ENCODE measurements at places on chromosomes 5 and 9.

GRCh38 chr5:62790348-62790747 is 211.7 kb downstream of the LRRC70 start:
- DNase-seq, result no peak

DNA sequence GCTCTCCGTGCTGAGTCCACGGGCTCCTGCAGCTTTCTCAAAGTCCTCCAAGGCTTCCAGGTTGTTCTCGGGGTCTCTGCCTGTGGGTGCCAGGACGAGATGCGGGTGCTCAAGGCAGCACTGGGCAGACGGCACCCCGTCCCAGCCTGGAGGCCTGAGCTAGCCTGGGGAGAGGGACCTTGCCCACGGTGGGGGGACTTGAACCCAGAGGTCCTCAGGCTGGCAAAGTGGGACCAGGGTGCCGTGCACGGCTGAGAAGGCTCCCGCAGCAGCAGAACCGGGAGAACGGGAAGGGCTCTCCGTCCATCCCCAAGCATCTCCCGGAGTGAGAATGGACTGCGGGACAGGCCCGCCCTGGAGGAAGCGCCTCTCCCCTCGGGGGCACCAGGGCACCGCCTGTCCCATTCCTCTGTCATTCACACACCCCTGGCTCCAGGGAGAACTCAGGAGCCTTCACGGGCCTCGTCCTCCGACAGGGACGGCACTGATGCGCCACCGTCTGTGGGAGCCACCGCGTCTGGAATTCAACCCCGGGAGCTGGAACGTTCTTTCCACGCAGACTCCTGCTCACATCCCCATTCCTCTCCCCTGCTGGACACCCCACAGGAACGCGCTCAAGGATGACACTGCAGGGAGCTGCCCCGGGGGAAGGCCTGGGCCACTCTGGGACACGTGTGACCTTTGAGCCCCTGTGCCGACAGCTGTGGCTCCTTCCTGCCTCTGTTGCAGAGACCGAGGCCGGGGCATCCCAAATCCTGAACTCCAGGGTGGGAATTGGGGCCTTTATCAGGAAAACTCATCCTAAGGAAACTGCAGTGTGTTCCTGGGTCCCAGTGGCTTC is 16.3 kb upstream of the OBP2B start:
- DNase-seq, result no peak

- no peak for DNase-seq
These were observed 85.6 kb downstream of the FBXW11 start for GRCh38 chr5:171920765-171921391.

GRCh38 chr9:137676998-137677397 is 58.2 kb downstream of the EHMT1 start:
- DNase-seq, result no peak

DNA sequence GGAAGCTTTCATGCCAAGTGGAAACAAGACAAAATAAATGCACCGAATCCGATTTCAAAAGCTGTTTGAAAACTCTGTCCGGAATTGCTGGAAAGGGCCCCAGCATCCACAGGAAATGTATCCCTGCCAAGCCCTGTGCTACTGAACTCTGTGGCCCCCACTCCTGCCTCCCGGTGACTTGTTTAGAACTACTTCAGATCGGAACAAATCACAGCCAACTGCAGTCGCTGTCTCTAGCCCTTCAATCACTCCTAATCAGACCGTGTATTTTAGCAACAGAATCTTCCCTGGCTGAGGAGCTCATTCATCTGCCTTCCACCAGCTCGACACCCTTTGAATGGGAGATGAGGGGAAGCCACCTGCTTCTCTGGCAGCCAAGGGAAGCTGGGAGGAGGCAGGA is 94.1 kb downstream of the KCNIP1 start:
- no peak for DNase-seq

DNA sequence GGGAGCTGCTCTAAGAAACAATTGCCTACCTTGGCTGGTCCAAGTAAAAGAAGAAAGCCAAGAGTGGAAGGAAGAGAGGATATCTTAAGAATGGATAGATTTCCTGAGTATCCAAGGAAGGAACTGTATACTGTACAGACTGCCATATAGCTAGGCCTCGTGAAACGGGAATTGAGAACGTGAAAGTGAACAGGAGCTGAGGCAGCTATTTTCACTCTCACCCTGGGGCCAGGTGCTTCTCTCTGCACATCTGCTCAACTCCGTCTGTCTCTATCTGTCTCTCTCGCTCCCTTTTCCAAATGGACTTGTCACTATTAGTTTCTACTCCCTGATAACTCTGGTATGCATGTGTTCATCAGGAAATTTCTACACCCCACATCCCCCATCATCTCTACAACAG is 35.9 kb upstream of the TESK1 start:
- no peak for DNase-seq

DNA sequence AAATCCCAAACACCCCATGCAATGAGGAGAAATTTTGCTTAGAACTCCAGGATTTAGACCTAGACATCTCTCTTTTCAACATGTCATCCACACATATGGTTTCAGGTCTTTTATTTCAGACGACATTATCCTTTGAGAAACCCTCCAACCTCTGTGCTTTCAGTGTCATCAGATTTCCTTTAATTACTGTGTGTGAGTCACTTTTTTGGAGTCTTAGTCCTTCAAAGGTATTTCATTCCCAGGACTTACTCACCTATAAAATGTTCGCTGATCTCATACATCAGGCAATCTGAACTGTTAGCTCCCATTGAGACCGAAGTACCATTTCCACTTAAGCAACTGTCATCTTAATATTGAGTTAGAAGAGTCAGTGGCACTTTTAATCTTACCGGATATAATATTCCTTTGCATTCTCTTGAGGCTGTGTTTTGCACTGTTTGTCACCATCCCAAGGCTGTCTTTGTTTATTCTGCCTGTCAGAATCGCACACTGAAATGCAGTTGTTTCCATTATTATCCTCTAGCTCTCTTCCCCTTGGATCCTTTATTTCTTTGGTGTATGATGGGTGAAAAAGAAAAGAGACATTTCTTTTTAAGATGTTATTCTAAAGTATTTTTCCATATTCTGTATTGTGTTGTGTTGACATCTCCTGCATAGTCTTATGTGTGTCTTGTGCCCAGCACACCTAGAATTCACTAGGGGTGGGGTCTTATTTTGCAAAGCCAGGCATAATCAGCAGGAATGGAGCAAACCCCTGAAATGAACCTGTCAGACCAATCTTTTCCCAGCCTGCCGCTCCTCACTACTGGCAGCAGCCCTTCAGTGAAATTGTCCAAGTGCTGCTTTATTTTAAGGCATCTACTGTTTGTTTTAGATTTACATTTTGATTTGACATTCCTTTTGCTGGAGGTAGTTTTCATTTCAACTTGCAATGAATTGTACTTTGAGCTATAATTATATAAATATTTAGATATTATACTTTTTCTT is 155.4 kb downstream of the PAM start:
- DNase-seq, result no peak

DNA sequence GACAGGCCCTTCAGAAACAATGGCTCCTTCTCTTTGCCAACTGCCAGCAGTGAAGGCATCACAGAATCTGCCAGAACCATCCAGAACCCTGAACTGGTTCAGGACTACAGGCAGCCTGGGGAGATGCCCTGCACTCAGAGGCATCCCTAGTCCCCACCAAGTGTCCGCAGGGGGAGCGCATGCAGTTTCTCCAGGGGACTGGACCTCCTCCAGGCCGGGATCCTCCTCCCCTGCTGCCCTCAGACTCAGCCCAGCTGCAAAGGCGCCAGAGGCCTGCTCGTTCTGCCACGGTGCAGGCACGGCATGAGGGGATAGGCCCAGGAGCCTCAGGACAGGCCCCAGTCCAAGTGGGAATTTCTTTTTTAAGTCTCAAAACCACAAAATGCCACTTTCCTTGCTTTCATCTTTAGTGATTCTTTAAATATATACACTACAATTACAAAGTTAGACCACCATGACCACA is 72.0 kb downstream of the SEMA4D start:
- DNase-seq, result no peak

DNA sequence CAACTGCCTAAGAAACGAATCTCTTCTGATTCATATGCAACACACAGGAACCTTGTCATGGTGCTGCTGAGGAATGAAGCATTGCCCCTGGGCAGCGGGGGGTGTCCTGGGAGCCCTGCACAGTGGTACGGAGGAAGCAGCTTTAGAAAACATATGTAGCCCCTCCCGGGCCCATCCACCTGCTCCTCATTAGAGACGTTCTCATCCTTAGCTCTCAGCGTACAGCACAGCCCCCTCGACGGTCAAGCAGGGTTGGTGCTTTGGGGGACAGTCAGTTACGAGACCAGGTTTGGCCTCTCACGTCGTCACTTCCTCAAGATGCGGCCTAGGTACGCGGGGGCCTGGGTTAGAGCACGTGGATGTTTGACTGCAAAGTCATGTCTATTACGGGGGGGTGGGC is 28.4 kb upstream of the LAMC3 start:
- DNase-seq, result no peak

DNA sequence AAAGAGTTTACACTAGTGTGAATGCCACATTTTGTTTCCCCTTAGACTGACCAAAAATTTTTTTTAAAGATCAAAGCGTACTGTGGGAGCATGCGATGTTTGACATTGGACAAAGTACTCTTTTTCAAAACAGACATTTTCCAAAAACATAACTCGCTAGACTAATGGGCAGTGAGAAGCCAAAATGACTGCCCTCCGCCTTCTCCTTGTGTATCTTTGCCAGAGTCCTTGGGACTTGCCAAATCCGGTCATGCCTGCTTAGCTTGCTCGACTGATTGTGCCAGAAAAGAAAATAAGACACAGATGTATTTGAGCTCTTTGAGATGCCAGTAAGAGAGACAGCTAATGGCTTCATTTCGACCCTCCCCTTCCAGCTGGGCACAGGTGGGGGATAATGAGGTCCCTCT is 157.5 kb downstream of the MAPKAP1 start:
- DNase-seq, result no peak

GRCh38 chr9:117101008-117101407 is 313.8 kb downstream of the ASTN2 start:
- no peak for DNase-seq

DNA sequence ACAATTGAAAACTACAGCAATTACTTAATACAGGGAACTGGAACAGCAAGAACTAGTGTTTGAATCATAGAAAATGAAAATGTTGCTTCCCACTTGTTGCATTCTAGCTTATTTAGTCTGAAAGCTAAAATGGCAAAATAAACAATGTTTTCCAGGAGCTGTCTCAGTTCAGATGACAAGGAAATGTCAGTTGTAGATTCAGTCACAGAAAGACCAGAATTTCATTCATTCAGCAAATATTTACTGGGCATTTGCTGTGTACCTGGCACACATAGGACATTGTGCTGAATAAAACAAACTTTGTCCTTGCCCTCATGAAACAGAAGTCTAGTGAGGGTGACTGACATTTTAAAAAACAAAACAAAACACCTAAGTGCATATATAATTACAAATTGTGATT is 41.5 kb downstream of the GCNT4 start:
- no peak for DNase-seq

DNA sequence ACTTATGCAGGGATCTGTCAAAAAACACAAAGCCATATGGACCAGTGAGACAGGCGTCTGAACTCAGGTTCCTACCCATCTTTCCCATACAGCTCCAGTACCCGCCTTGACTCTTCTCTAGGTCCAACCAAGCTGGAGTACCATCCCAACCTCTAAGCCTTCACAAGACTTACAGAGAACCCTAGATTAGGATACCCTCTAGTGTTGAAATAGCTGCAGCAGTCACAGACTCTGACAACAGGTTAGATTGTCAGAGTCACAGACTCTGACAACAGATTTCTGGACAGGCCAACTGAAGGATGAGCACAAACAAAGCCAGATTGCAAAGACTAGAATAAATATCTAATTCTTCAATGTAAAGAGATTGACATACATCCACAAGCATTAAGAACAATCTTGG is 266.1 kb downstream of the GRIA1 start:
- no peak for DNase-seq

All from activated naive CD4-positive, alpha-beta T cell (primary cell).